ENCODE measurements at places on chromosomes 13 and 19.

GRCh38 chr13:76800943-76801342 lies 85.3 kb downstream of the KCTD12 start:
- DNase-seq, result no peak

DNA sequence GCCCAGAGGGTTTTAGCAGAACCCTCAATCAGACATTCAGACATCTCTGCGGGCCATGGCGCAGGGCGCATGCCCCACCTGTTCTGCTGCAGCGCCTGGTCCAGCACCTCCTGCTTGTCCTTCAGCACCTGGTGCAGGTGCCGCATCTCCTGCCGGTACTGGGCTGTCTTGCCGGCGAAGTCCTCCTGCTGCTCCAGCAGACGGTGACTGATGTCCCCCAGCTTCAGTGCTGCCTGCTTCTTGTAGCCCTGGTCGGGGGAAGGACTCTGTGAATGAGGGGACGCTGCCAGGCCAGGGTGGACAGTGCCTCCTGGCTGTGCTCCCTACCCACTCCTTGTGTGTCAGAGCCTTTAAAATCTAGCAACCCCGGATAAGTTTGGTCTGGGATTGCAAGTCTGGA lies 12.2 kb upstream of the SLC7A9 start:
- DNase-seq, result no peak

DNA sequence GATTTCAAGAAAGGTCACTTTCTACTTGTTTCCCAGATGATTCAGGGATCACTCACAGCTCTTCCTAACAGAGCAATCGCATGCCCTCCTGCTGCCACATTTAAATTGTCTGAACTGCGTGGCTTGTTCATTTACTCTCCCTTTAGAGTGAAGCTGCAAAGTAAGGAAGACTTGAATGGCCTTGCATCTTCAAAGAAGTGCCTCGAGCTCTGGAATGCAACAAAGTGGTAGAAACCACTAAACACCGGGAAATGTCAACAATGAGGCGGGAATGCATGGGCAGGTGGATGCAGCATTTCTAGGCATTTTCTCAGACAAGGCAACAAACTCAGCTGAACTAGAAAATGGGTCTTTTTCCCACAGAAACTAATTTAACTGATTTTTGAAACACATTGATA lies 10.3 kb upstream of the DACH1 start:
- DNase-seq, result no peak

DNA sequence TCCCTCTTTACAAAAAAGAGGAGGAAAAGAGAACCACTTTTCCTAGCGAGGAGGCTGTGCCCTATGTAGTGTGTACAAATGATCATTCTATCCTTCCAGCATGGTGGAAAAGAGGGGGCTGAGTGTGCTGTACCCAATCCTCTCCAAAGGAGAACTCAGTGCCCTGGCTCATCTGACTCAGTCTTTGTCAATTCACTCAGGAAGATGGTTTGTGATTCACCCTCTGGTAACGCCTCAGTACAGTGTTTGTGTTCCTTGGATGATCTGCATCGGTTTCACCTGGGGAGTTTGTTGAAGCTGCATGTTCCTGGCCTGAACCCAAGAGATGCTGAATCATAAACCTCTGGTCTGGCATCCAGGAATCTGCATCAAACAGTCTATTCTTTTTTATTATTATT lies 18.3 kb upstream of the ENOX1 start:
- no peak for DNase-seq

Data from cardiac muscle cell (in vitro differentiated cells and primary cell).